ENCODE measurements at places on chromosomes 7 and 10.

DNA sequence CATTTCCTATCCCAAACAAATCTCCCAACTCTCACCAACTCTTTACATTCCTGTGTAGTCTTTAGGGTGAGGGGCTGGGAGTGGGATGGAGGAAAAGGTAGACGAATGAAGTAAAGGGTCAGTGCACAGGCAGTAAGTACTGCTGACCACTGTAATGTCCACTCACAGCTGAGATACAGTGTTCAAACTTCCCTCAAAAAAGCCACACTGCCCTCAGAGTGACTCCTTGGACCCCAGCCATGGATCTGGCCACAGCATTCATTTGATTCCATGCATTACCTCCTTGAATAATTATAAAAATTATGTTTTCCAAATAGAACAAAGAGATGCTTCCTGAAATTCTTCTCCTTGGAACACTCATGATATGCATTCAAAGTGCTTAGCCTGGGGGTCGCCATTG lies 19.8 kb upstream of the HIPK2 start:
- DNase-seq: no peak

GRCh38 chr10:923844-924523 lies 7.5 kb downstream of the LARP4B start:
- no peak for DNase-seq

DNA sequence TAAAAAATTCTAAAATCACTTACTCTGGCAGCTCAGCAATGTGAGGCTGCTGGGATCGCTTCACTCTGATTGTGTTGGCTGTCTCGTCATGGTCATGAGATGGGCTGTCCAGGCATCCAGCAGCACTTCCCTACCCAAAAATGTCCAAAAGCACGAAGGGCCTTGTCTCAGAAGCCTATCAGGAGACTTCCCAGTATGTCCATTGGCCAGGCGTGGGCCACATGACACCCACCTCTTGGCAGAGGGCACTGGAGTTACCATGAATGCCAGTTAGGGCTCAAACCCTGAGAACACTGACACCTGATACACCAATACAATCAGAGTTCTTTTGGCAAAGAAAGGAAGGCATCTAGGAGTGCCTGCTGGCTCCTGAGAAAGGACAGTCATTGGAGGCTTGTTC lies 27.0 kb upstream of the GLI3 start:
- DNase-seq: no peak

- no peak for DNase-seq
These were observed 38.7 kb upstream of the SCIN start for GRCh38 chr7:12531784-12532183.

DNA sequence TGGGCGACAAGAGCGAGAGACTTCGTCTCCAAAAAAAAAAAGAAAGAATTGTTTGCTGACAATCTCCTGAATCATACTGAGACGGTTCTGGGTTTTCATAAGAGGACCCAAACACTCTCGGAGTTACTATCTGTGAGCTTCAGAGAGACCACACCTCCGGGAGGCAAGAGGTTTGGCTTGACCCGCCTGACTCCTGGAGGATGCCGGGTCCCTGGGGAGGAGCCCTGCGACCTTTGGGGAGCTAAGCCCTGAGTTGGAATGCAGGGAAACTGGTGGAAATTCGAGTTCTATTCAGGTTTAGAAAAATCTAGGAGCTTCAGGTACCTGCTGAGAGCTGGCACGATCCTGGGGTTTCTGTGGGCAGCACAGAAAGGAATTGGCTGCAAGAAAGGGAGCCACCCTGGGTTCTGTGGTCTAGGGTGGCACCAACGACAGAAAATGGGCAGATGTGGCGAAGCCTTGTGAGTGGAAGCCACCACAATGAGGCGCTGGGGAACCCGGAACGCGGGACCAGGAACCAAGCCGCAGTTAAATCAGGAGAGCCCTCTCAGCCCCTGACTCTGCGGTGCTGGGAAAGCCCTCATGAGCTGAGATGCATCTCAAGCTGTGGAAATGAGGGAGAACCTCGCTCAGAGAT lies 21.9 kb upstream of the GATAD1 start:
- no peak for DNase-seq

- no peak for DNase-seq
These were observed 287.0 kb upstream of the CDC14C start for GRCh38 chr7:48637382-48637781.

GRCh38 chr10:36385693-36386092 lies 739.7 kb upstream of the ANKRD30A start:
- no peak for DNase-seq

DNA sequence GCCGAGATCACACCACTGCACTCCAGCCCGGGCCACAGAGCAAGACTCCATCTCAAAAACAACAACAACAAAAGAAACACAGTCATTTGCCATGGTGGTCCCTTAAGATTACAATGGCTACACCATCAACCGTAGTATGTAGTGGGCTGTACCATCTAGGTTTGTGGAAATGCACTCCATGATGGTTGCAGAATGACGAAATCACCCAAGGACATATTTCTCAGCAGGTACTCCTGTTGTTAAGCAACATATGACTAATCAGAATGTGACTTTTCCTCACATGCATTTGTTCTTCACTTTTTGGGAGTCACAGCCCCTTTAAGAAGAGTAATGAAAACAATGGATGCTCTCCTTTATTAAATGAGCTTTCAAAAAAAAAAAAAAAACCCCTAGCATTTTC lies 11.0 kb downstream of the SVIL start:
- no peak for DNase-seq

DNA sequence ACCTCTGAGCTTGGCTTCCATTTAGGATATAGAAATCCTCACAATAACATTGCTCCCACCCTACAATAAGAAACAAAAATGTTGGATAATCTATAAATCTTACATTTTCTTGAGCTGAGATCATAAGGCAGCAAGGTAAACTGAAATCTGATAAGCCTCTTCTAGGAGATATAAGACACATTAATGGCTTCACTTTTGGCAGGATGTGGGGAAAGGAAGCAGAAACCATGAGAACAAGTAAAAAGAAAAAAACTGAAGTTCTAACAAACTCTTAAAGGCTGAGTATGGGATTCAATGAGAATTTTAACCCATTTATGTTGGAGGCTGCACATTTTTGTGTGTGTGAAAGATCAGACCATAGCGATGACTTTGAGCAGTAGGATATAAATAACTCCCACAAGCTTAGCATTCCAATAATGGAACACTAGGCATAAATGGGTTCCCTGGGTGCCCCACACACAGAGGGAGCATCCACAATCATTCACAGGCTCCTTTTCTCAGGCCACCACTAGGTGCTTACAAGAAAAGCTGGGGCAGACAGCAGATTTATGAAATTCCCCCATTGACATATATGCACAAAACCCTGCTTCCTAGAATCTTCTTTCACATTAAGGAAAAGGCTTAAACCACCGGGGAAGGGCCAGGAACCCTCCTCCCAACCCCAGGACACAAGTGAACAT lies 564.9 kb upstream of the MGMT start:
- DNase-seq: no peak

- no peak for DNase-seq
These were observed 47.8 kb downstream of the PRKCQ start for GRCh38 chr10:6532321-6532720.

- no peak for DNase-seq
These were observed 131.8 kb downstream of the WDR37 start for GRCh38 chr10:1187855-1188557.

GRCh38 chr7:18941207-18941606 lies 176.2 kb downstream of the TWIST1 start:
- no peak for DNase-seq

- no peak for DNase-seq
These were observed 108.7 kb downstream of the GFRA1 start for GRCh38 chr10:116164291-116164690.

- DNase-seq: peak; percentile 45
These were observed 111.9 kb downstream of the GRID1 start for GRCh38 chr10:86254526-86255174.

DNA sequence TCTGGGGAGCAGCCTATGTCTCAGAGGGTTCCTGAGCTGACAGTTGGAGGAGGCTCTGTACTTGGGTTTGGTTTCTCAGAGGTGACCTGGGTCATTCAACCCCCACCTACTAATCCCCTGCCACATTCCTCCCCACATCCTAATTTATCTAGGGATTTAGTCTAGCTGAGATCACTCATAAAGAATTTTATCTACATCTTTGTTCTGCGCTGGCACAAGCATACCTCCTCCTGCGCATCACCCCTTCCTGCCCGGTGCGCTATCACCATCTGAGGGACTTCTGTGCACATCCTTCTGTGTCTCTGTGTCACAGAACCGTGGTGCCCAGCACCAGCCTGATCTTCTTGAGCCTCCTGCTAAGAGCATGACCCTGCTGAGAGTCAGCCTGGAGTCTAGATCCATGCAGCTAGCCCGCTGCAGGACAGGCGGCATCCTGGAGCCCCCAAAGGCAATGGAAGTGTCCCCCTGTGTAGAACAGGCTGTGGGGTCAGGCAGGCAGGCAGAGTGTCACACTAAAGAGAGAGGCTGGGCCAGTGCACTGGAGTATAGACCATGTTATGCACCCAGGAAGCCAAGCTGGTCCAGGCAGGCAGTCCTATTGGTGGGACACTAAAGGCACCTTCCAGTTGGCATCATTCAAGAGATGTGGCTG lies 63.6 kb downstream of the ARHGAP22 start:
- no peak for DNase-seq

- DNase-seq: no peak
These were observed 527.4 kb upstream of the IGFBP3 start for GRCh38 chr7:46448478-46448877.

DNA sequence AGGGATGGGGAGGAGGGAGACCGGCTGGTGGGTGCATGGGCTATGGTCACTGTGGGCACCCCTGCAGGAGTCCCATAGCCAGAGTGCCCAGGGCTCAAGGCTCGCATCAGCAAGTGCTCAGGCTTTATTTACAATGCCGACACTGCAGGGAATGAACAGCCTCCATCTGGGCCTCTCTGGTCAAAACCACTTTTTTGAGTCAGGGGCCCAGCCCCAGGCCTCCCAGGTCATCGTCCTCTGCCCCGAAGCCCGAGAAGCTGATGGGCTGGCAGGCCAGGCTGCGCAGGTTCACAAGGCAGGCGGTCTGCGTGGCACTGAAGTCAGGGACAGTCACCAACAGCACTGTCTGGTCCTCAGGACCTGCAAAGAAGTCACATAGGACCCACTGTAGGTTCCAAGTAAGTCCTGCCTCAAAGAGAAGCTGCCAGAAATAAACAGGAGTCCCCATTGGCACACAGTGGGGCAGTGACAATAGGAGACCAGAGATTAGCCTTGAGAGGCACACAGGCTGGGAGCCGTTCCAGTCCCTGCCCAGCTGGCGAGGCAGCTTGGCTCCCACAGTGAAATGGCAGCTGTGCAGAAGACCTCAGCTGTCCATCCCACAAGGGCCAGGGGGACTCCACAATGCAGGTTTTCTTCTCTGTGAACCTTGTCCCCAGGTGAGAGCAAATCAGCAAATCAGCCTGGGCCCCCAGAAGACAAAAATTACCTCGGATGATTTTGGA lies 8.6 kb downstream of the POLD2 start:
- no peak for DNase-seq

DNA sequence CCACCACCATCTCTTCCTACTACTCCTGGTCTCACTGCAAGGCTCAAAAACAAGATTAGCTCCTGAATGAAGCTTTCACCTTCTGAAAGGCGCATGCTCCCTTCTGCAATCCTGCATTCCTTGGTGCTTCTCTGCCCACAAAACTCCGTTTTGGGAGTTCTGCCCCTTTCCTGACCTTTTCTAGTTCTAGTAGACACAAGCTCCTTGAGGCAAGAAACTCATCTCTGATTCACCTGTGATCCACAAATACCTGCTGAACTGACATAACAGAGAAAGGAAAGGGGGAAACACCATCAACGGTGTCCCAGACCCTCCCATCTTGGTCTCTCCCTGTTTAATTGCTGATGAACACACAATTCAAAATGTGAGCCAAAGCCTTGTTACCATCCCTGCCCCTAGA lies 64.0 kb upstream of the EGR2 start:
- no peak for DNase-seq

DNA sequence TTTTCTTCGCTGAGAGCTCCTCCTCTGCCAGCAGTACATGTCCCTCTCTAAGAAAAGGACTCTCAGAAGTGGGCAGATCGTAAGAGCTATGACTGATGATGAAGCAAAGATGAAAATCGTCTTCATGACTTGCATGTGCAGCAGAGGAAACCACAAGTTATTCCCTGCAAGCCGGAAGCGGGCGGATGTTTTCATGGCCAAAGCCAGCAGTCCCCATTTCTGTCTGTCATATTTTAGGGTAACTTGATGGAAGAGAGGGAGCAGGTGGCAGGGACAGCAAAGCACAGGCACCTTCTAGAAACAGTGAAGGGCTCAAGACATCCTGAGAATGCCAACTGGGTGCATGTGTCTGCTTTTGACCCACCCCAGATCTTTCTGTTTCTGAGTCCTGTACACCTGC lies 19.9 kb downstream of the KLF6 start:
- DNase-seq: no peak

DNA sequence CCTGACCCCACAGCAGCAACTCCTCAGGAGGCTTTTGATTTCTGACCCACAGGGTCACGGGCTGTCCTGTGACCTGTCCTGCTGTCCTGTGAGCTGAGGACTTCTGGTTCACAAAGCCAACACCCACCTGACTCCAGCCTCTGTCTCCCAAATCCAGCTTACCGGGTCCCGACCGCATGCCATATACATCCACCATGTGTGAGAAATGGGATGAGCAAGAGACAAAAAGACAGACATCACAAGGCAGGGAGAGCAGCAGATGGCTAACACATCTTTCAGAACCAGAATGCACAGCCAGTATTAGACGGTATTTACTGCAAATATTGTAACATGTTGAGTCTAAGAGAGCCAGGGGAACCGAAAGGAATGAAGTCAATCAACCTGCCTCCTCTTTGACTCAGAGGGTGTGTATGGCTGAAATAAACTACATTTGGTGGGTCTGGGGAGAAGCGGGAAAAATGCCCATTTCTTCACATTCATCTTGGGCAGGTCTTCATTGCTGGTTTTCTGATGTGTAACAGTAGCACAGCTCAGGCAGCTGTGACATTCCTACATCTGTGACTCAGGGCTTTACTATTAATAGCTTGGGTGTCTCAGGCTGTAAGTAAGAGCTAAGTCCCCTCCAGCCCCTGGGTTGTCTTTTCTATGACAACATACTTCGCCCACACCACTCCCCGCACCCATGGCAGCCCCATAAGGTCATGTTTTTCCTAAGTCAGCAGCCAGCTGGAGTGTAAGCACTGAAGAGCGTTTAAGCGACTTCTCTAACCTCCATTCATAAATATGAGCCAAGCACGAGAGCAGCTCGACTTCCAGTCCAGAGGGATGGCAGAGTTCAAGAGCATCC lies 25.0 kb downstream of the ABLIM1 start:
- DNase-seq: no peak

- no peak for DNase-seq
These were observed 120.0 kb downstream of the MALRD1 start for GRCh38 chr10:19168584-19168983.
